ENCODE measurements at places on chromosomes 7 and 10.

- no peak for DNase-seq
Measured at GRCh38 chr10:107264742-107265141, 100.2 kb upstream of the SORCS1 start.

- DNase-seq: no peak
Measured at GRCh38 chr7:37947941-37948210, 27.4 kb downstream of the EPDR1 start.

- no peak for DNase-seq
Measured at GRCh38 chr10:87829986-87830729, 12.1 kb upstream of the ATAD1 start.

DNA sequence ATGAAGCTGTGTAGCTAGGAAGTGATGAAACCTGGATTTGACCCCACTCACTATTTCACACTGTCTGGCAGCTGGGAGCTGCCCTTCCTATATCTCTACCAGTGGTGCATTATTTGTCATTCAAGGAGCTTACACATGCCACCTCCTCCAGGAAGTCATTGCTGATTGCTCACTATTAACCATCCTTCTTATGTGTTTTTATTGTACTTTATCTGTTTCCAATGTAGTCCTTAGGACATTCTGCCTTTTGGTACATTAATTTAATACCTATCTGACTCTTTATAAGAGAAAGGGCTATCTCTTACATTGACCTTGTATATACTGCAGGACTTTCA, 31.0 kb downstream of the HHEX start:
- DNase-seq: no peak

- no peak for DNase-seq
Measured at GRCh38 chr7:20282959-20283358, 47.7 kb upstream of the ITGB8 start.

- peak; percentile 11 for DNase-seq
Measured at GRCh38 chr10:79982362-79982800, 33.5 kb upstream of the SFTPD start.

DNA sequence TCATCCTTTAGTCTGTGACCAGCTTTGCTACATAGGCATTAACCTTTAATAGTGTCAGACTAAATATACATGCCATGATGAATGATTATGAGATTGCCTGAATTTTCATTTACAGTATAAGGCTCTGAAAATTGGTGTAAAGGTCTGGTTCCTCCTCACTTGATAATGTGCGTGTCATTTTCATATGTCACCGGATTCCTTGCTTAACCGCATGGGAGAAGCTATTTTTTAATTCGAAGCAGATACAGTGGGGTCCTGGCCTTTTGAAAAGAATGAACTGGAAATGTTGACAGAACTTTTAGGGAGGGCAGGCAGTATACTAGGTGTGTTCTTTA, 192.4 kb upstream of the SH2B2 start:
- no peak for DNase-seq

GRCh38 chr7:2985866-2986265, 57.8 kb downstream of the CARD11 start:
- DNase-seq: no peak

- DNase-seq: no peak
Measured at GRCh38 chr10:60731134-60731885, 47.0 kb upstream of the CDK1 start.

- no peak for DNase-seq
Measured at GRCh38 chr7:106844279-106844997, 20.6 kb upstream of the PIK3CG start.

DNA sequence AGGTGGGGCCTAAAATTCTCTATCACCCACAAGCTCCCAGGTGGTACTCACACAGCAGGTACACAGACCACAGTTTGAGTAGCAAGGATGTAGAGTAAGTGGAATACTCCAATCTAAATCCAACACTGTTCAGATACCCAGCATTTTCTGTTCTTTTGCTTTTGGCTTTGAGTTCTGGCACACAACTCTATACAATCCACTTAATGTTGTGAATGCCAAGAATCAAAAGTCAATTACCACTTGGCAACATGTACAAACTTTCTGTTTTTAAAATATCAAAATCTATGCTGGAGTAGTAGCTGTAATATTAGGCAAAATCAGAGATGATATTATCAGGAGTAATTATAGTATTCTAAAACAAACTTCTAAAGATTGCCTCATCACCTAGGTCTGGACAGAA, 133.4 kb upstream of the LRRTM3 start:
- DNase-seq: no peak

GRCh38 chr10:102802920-102803534, 34.2 kb downstream of the CYP17A1 start:
- DNase-seq: no peak

DNA sequence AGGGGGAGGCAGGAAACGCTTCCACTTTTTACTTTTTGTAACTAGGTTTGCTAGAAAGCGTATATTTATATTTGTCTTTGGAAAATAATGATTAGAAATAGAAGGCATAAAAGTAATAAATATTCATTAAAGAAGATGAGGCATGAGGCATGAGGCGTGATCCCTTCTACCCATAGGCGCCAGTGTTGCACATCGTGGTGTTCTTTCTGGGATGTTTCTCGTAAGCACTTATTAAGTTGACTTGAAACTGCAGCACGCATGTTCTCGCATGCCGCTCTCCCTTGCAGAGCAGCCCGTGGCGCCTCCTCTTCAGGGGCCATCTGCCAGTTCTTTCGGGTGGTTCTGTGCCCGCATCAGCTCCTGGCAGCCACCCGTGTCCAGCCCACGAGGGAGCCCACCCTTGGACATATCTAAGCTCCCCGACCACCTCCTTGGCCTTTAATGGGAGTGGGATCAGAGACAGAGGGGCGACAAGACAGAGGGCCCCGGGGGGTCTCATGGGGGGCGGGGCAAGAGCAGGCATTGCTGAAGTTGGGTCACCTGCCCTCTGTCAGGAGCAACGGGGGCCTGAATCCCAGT, 28.5 kb upstream of the CSGALNACT2 start:
- DNase-seq: no peak

DNA sequence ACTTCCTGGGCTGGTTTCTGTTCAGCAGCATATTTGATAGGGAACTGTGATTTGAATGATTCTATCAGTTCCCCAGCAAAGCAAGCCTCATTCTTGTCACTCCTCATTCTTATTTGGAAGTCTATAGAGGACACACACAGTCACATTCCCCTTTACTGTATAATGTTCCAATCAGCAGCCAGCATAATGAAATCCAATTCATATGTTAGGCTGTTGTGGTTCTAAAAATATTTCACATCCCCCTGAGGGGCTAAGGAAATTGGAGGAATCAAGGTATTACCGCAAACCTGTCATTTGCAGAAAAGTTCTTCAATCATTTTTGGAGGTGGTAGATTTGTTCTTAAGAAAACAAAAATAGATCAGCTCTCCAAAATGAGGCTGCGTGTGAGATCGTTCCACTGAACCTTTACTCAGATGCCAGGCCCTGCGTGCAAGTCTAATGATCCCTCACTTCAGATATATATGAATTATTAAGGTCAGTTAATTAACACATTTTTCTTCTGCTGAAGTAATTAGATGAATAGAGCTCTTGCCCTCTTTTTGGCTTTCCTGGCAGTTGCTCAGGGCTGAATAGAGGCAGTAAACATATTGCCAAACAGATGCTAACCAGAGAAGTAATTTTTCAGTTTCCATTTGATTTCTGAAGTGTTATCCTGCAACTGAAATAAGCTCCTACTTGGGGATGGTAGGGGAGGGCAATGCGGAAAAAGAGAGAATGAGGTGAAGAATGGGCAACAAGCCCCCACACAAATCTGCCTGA, 31.8 kb downstream of the LSMEM1 start:
- no peak for DNase-seq

DNA sequence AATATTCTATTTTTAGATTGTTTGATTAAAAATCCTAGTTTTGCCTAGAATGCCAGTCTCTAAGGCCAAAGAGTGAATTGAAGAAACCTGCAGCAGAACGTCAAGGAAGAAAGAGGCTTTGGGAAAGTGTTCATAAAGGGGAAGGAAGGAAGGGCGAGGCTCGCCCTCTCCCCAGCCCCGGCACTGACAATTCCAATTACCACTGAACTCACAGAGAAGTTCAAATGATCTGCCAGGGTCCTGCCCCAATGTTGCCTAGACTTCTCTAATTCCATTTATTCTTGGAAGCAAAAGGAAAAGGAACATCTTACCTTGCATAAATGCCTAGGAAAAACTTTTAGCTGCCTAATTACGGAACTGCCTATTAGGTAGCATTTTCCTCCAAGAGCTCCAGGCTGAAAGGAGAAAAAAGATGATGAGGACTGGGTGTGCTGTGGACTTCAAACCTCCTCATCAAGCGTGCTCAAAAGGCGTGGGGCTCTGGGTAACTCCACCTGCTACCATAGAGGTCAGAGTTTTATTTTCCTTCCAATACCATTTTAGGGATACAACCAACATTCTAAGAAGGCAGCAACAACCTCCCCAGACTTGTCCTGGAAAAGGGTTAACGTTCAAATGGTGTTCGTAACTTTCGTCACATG, 134.5 kb downstream of the PKD1L1 start:
- no peak for DNase-seq

GRCh38 chr10:114749510-114749909, 72.1 kb upstream of the FHIP2A start:
- DNase-seq: no peak

DNA sequence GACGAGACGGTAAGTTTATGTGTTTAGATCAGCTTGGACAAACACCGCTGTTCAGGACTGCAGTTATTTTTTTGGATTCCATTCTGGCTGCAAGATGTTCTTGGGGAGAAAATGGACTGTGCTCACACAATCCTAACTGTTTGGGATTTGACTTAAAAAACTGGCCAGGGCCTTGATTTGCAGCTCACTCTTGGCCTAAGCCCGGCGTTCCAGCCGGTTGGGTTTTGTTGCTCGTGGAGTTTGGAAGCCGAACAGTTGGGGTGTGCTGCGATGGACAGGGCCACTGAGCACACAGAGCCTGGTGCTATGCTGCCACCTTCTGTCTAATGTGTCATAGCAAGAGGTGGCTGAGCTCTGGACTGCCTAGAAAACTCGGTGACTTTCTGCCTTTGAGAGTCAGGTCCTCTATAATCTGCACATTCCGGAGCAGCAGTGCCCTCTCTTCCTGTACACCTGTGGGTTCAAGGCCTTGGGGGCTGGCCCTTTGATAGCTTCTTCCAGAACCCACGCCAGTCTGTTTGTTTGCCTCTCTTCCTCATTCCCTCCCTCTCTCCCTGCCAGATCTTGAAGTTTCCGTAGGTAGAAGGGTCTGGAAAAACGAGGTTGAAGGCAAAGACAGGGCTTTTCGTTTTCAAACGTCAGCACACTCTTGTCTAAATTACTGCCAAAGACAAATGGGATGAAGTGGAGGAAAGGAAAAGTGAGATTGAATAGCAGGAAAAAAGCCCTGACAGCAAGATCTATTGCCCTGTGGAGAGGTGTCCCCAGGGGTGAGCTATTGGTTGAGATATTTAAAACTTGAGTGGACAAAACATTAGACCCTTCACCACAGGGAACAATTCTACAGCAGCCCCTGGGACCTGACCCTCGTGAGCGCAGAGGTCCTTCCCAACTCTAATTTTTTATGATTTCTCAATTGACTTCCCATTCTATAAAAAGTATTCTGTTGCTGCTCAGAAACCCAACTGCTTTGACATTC, 167.5 kb upstream of the HABP2 start:
- peak; percentile 12 for DNase-seq

DNA sequence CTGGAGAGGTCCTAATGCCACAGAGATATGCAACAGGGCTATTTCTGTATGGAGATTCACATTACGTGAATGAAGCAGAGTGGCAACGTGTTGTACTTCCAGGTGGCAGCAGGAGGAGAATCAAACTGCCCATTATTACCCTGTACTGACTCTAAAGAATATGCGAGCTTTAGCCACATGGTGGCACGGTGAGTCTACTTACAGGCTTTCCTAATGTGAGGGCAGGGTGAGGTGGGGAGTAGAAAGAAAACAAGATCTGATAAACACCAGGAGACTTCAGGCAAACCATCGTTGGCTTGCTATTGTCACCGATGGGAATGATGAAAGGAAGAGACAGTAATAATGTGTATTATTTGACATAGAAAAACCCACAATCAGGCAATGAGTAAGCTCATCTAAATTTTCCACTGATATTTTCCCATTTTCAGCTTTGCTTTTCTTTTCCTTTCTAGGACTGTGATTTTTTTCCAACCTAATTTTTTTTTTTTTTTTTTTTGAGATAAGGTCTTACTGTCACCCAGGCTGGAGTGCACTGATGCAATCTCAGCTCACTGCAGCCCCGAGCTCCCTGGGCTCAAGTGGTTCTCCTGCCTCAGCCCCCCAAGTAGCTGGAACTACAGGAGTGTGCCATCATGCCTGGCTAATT, 164.3 kb downstream of the BTAF1 start:
- DNase-seq: peak; percentile 29

- DNase-seq: no peak
Measured at GRCh38 chr10:114374053-114374791, 30.1 kb downstream of the AFAP1L2 start.

Data from NCI-H748 treated with DMSO at 0.1 percent for 48 hours (cell line).